ENCODE measurements at places on chromosomes 12 and 14. TPM values are rescaled to one million over a fixed set of nuclear protein-coding genes. Genes with fewer than 3 reads are reported as not detected.

GRCh38 chr12:110314308-110314707 lies 33.3 kb downstream of the ATP2A2 start:
- DNase-seq = peak; percentile 38

DNA sequence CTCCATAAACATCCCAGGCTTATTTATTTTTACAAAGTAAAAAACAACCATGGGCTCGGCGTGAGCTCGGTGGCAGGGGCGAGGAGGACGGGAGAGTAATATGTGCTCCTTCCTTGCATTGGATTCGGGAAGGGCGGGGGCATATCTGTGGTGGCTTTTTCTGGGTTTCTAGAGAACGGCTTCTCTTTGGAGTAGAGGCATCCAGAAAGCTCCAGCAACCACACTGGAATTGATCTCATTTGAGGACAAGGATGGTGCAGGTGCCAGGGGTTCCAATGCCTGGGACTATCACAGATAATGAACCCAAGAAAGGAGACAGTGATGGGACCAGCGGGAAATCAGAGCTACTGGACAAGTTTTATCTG lies 18.9 kb downstream of the ADGRD1 start:
- DNase-seq = no peak

GRCh38 chr12:23921099-23921856 lies 28.2 kb downstream of the SOX5 start:
- no peak for DNase-seq

Gene SYCP3
- not detected for polyA plus RNA-seq

Gene TAS2R13
- polyA plus RNA-seq = not detected

Gene DERA
- polyA plus RNA-seq = 84.2 TPM

- no peak for DNase-seq
These were observed 8.9 kb downstream of the SETD3 start for GRCh38 chr14:99471731-99472130.

- peak; percentile 45 for DNase-seq
These were observed 55.6 kb upstream of the PPP2R5C start for GRCh38 chr14:101705733-101706508.

- DNase-seq = no peak
These were observed 53.5 kb downstream of the NUAK1 start for GRCh38 chr12:106085213-106085612.

Gene LBHD2
- polyA plus RNA-seq = not detected

- DNase-seq = no peak
These were observed 21.1 kb downstream of the KRT18 start for GRCh38 chr12:52969828-52970569.

Gene TAS2R31
- 0.29 TPM for polyA plus RNA-seq

DNA sequence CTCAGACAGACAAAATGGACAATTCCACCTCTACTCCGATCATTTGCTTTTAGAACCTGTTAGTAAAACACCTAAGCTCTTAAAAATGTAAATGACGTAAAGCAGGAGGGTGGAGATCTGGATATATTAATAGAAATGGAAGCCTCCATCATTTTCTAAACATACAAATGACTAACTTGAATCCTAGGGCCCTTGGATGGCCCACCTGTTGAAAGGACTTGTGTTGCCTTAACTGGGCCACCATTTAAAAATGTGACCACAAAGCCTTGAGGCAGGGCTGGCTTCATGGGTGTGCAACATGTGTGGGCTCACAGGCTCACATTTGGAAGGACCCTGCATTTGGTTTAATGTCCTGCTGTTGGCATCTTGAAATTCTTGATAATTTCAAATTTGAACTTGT lies 131.5 kb upstream of the PRMT8 start:
- no peak for DNase-seq

Gene KLRF2
- polyA plus RNA-seq = not detected

DNA sequence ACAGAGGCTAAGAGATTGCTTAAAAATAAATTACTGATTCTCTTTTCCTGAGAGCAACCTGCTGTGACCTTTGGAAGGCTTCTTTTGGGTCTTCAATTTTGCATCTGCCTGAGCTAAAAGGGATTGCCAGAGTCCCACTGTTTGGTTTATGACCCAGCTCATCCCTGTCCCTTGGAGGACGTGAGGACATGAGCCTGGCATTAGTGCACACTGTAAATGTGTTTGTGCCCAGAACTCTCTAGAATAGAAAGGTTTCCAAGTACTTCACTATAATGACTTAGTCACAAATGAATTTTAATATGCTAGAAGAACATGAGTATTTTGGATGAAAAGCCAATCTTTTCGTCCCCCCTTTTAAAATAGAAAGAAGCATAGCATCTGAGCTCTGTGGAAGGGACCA lies 47.1 kb upstream of the CDKN3 start:
- DNase-seq = no peak

Gene CCDC177
- polyA plus RNA-seq = not detected

Gene KLRB1
- polyA plus RNA-seq = 0.29 TPM

DNA sequence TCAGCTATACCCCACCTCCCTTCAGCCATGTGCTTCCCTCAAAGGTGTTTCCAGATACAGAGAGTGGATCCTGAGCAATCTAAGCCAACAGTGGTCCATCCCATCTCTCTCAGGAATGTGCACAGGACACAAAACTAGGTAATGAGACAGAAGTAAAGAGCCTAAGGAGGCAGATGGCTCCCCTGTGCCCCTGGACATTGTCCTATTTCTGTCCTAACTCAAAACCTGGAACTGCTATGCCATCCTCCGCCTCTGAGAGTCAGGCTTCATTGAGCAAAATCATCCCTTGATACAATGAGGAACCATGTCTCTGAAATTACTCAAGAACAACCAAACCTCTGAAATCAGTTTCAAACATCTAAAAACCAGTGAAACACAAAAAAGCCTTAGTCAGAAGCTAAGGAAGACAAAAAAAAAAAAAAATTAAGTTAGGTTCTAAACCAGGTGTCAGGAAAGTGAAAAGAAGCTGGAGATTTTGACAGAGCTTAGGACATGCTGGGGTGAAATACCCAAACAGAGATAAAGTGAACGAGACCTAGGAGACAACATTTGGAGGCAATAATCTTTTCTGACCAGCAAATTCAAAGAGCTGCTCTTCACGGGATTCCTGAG lies 200.3 kb upstream of the PLEKHG7 start:
- DNase-seq = peak; percentile 79

- no peak for DNase-seq
These were observed 445.5 kb downstream of the KCNH5 start for GRCh38 chr14:62599616-62600385.

Gene CMTM5
- polyA plus RNA-seq = 0.93 TPM

- DNase-seq = no peak
These were observed 116.6 kb upstream of the BCL2L14 start for GRCh38 chr12:11954181-11954580.

DNA sequence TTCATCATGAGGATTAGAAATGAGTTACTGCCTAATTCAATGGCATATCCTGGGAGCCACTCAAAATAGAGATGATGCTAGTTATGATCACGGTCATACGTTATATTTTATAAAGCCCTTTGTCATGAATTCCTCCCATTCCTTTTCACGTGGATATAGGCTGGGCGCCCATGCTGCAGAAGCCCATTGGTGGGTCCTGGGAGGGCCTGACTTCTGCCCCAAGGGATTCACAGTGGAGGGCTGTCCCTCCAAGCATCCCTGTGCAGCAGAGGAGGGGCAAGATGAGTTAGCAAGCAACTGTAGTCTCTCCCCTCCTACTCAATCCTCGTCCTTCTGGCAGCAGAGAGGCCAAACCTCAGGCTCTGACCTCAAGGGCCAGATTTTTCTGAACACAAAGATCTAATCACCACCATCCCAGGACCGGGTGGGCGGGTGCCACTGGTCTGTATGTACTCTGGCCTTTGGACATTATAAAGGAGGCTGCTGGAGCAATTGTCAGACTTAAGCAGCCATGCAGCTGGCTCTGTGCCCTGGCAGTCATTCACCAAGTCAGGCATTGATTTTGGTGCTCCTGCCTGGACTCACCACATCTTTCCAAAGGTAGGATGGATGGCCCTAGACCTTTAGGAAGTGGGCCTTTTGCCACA lies 8.6 kb downstream of the GLTP start:
- DNase-seq = no peak

Gene PTCSC3
- polyA plus RNA-seq = not detected

GRCh38 chr12:81610955-81611889 lies 147.9 kb downstream of the PPFIA2 start:
- no peak for DNase-seq

DNA sequence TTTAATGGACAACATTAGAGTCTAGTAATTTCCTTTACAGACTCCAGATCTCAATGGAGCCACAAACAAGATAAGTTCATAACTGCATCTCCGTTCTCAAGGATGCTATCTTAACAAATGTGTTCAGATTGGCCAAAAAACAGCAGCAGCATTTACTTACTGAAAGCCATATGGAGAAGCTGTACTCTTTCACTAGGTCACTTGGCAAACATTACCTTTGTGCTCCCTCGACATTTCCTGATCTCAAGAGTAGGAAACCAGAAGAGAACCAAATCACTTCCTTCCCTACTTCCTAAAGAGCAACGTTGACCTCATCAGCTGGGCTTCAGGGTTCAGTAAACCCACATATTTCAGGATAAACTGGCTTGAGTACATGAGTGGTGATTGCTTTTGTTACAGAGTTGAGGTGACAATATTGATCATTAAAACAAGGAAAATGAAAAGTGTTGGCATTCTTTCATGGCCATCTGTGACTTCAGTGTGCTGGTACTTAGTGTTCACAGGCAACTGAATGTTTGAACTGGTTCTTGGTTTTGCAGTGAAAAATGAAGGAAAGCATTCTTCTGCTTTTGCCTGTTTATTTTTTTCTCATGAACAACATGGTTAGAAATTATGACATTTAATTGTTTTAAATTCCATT lies 449.6 kb downstream of the TMEM117 start:
- DNase-seq = no peak

DNA sequence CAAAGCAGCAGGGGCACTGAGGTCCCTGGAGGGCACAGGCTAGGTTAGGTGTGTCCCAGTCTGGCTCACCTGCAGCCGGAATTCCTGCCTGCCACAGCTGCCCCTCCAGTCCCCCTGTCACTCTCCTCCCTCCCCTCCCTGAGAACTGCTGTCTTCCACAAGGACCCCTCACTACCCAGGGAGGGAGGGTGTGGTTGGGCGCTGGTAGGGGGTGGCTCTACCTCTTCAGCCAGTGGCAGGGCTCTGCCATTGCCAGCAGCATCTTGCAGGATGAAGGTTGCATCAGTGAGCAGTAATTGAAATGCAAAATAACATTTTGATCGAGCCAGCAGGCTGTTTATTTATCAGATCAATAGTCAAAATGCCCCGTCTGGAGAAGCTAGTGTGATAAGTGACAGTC lies 45.7 kb downstream of the ESRRB start:
- DNase-seq = no peak

DNA sequence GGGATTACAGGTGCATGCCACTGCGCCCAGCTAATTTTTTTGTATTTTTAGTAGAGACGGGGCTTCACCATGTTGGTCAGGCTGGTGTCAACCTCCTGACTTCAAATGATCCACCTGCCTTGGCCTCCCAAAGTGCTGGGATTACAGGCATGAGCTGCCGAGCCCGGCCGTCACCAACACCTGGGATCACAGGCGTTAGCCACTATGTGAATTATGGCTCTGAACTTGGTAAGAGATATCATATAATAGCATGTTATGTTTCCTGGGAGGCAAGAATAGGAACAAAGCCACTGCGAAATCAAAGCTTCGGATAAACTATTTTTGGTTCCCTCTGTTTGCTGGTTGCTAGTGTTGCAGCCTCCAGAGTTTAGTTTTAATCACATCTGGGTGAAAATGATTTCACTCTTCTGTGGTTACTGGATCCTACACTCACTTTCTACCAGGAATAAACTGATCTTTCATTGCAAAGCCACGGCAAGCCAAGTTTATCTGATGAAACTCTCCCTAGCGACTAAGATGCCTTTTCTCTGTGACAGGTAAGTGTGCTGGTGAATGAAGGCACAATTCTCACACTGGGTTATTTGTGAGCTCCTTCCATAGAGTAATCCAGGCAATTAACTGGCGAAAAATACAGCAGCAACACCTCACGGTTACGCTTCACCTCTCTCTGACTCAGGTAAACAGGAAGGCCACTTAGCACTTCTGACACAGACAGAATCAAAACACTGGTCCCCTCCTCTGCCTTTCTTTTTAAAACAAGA lies 16.7 kb downstream of the SNRNP35 start:
- no peak for DNase-seq

Gene MYBPC1
- polyA plus RNA-seq = not detected

GRCh38 chr12:93638095-93638494 lies 39.1 kb upstream of the CRADD start:
- no peak for DNase-seq

DNA sequence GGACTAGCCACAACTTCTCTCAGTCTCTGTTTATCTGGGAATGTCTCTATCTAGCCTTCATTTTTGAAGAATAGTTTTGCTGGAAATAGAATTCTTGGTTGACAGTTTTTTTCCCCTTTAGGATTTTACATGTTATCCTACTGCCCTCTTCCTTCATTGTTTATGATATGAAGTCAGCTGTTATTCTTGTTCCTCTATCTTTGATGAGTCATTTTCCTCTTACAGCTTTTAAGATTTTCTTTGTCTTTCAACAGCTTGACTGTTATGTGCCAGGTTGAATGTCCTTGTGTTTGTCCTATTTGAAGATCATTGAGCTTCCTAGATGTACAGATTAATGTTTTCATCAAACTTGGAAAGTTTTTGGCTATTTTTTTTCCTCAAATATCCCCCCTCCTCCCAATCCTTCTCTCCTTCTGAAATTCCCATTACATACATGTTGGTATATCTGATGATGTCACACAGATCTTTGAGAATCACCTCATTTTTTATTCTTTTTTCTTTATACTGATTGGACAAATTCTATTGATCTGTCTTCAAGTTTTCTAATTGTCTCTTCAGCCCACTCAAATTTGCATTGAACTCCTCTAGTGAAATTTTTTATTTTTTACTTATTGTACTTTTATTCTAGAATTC lies 4.5 kb upstream of the GOLGA5 start:
- no peak for DNase-seq

GRCh38 chr14:32823706-32824105 lies 115.0 kb upstream of the NPAS3 start:
- DNase-seq = no peak

Gene KRT82
- not detected for polyA plus RNA-seq

Gene TAC3
- polyA plus RNA-seq = not detected

DNA sequence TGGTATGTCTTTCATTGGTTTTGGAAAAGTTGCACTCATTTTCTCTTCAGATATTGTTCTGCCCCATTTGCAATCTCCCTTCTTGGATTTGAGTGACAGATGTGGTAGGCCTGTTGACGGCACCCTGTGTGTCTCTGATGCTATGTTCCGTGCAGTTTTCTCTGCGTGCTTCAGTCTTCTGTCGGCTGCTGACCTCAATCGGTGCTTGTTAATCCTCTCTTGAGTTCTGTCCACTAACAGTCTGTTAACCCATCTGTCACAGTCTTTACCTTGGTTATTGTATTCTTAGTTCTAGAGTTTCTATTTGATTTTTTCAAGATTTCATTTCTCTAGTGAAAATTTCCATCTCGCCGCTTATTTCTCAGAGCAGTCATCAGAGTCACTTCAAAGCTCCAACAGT lies 20.7 kb upstream of the PLD4 start:
- no peak for DNase-seq

GRCh38 chr12:43216490-43216889 lies 335.5 kb downstream of the ADAMTS20 start:
- no peak for DNase-seq

Gene PHLDA1
- polyA plus RNA-seq = 1.6 TPM

GRCh38 chr14:31395119-31395518 lies 25.2 kb downstream of the HEATR5A start:
- DNase-seq = no peak
